ENCODE measurements at places on chromosomes 6 and 20.

DNA sequence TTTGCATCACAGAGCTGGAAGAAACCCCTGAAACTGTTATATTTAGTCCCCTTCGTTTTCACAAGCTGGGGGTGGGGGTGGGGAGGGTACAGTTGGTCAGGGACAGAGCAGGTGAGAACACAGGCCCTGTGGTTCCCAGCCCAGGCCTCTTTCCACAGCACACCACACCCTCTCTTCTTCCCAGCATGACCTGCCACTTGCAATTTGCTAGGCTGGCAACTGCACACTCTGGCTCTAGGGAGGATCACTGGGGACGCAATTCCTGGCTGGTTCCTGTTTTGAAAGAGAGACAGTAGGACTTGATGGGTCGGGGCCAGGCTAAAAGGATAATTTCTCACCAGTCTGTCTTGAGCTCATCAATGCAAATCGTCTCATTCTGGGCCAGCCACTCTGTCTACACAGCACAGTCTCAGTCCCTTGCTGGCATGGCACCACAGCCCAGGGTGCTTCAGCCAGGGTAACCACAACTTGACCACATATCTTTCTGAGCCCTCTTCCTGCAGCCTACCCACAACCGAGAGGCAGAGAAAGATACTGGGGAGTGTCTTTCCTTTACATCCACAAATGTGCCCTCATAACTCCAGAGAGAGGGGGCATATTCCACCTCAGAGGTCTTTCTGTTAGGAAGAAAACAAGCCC lies 41.7 kb upstream of the EMILIN3 start:
- DNase-seq = no peak

- no peak for DNase-seq
Measured at GRCh38 chr20:64247970-64248841, 7.3 kb upstream of the PCMTD2 start.

GRCh38 chr20:18543216-18543615 lies 24.0 kb upstream of the SMIM26 start:
- DNase-seq = no peak

DNA sequence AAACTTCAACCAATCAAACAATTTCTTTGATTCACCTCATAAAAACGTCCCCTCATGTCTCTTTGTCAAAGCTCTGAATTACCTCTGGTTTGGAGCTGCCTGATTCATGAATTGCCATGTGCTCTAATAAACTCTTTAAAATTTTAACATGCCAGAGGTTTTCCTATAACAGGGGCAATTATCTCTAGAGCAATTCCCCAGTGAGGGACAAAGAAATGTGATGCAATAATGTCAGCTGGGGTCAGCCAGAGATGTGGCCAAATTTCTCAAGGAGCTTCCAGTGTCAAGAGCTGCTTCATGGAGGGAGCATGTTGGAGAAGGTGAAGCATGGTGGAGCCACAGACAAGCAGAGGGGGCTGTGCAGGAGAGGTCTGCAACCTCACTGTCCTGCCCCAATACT lies 38.7 kb upstream of the RFPL4B start:
- no peak for DNase-seq

GRCh38 chr6:102126488-102126887 lies 733.0 kb downstream of the GRIK2 start:
- DNase-seq = no peak

Data from retinal pigment epithelial cell (primary cell).